ENCODE measurements at places on chromosomes 4 and X. TPM values are rescaled to one million over a fixed set of nuclear protein-coding genes. Genes with fewer than 3 reads are reported as not detected.

MAGT1 gene
- total RNA-seq = 37.8 TPM

CT45A2 gene
- not detected for total RNA-seq

REPS2 gene
- 1.5 TPM for total RNA-seq

MRFAP1L1 gene
- total RNA-seq = 38.1 TPM

GDI1 gene
- total RNA-seq = 91.4 TPM

GABRG1 gene
- total RNA-seq = not detected
